ENCODE measurements at places on chromosomes 4 and X.

GRCh38 chrX:111360839-111361238 is 51.2 kb downstream of the DCX start:
- no peak for DNase-seq

GRCh38 chrX:96405842-96406241 is 278.8 kb upstream of the DIAPH2 start:
- no peak for DNase-seq

DNA sequence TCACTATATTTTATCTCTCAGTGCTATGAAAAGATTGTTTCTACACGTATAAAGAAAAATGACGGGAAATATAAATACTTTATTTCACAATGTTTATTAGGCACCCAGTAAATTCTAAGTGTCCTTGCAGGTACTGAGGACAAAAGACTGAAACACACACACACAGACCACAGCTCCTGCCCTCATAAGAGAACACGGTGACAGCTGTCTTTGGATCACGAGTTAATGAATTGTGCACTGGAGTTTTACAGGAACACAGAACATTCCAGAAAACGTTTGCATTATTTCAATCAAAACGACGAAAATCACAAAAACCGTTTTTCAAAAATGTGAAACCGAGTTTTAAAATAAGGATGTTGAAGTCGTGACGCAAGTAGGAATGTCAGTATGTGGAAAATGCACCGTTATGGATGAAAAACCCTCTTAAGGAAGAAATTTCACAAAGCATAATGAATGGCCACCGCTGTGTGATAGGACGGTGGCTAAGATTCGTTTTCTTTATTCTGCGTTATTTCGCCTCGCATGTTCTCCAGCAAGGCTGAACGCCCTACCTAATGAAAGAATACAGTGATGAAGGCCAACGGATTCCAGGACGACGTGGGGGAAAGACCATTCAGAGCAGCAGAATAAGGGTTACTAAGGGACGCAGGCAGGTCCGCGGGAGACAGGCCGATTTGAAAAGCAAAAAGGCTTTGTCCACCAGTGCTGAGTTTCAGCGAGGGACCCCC is 24.2 kb downstream of the FAM156A start:
- DNase-seq: no peak

GRCh38 chr4:144442713-144443112 is 203.2 kb upstream of the HHIP start:
- no peak for DNase-seq

DNA sequence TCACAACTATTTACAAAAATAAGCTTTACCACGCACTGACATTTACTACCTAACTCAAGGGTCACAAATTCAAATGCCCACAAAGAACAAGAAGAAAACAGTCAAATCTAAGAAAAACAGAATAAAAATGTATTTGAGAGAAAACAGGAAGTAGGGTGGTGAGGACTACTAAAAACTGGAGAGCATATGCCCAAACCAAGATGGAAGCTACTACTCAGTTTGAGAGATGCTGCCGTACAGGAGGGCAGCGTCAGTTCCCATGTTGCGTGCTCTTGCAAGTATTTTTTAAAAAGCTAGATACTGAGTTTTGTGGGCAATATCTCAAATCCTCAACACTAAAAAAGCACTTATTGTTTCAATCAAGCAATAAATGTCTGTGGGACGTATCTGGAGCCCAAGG is 16.2 kb downstream of the HNRNPD start:
- DNase-seq: no peak

GRCh38 chr4:147820975-147821374 is 89.1 kb downstream of the ARHGAP10 start:
- no peak for DNase-seq

DNA sequence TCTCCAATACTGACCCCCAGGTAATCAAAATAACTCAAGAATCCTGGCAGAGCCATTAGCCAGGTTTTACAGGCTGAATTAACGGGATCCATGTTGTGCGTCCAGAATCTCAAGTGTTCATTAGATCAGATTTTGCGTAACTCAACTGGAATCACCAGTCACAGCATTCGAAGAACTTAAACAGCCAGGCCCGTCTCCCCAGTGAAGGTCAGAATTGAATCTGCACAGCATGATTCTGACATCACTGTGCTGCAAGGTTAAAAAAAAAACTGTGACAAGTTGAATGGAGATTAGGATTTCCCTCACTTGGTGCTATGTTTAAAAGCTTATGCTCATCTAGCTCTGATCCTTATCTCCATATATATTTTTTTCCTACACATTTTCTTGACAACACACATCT is 96.1 kb downstream of the ANOS1 start:
- no peak for DNase-seq

All from activated naive CD4-positive, alpha-beta T cell treated with Interleukin-2 at 50 U/mL for 16 hours (primary cell).